Activated CD4-positive, alpha-beta memory T cell treated with anti-CD3 and anti-CD28 coated beads for 36 hours (primary cell): ENCODE measurements at places on chromosomes 7 and 10. TPM values are rescaled to one million over a fixed set of nuclear protein-coding genes. Genes with fewer than 3 reads are reported as not detected.
A peak's percentile ranks its signal among the peaks of the same experiment; 100 is the strongest.

GRCh38 chr7:78489476-78490240 is 691.1 kb downstream of the PHTF2 start:
- no peaks in the 10 kb centered on the region for H3K36me3 ChIP-seq
- H3K27me3 ChIP-seq: no peaks in the 10 kb centered on the region
- no peak overlapping the region for H3K4me3 ChIP-seq
- DNase-seq: no peak
- no peak overlapping the region for H3K27ac ChIP-seq

DNA sequence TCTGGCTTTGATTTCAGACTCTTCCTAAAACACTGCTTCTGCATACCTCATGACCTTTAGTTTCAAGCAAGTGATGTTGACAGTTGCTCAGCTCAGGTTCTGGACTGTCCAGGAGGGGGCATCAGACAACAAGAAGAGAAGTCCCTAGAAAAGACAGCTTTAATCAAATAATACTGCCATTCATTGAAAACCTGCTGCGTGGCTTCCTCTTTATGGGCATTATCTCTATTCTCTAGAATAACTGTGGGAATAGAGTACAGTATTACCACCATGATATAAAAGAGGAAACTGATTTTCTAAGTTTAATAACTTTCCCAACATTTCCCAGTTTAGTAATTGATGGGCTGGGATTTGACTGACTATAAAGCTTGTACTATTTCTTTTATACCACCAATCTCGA is 170.4 kb downstream of the SNX13 start:
- DNase-seq: peak; percentile 65
- peaks cover 5% of the 10 kb centered on the region for H3K4me1 ChIP-seq
- no peak overlapping the region for H3K4me3 ChIP-seq
- H3K36me3 ChIP-seq: no peaks in the 10 kb centered on the region
- no peaks in the 10 kb centered on the region for H3K27me3 ChIP-seq

- H3K27ac ChIP-seq: no peak overlapping the region
- DNase-seq: no peak
- no peaks in the 10 kb centered on the region for H3K4me1 ChIP-seq
- no peak overlapping the region for H3K4me3 ChIP-seq
Measured at GRCh38 chr10:49448924-49449323, 53.0 kb upstream of the DRGX start.

DNA sequence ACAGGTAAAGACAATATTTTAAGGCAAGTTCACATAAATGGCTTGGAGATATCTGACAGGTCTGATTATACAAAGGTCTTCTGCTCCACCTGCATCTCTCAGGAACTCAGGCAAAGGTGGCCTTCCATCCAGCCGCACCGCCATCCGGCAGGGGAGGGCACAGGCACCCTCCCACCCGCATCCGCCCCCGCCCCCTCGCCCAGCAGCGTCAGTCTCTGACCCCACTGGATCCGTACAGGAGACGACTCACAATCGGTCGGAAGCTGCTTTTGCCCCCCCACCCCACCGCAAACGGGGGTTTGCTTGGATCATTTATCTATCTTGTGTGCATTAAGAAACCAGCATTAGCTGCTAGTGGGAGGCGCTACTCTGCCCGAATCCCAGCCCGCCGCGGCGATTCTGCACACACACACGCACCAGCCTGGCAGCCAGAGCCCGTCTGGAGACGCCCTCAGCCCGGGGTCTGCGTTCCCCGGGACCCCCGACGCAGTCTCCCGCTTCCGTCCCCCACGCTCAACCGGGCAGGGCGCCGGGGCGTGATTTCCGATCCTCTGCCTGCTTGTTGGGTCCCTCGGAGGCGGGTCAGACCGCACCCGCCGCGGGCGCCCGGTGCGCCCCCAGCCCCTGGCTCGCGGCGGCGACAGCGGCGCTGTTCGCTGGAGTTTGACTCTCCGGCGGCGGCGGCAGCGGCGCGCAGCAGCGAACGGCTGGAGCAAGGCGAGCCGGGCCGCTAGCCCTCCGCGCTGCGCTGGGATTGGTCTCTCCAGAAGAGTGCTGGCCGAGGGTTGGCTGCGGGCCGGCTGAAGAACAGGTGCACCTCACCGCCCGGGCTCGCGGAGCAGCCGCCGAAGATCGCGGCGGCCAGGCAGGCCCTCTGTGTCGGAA is 820 bp upstream of the NRG3 start:
- H3K27ac ChIP-seq: no peak overlapping the region
- H3K36me3 ChIP-seq: no peaks in the 10 kb centered on the region
- H3K4me3 ChIP-seq: no peak overlapping the region
- no peak for DNase-seq
- peaks cover 4% of the 10 kb centered on the region for H3K4me1 ChIP-seq

GRCh38 chr10:133295426-133296320 is 13.0 kb downstream of the TUBGCP2 start:
- peaks cover 11% of the 10 kb centered on the region for H3K4me1 ChIP-seq
- no peak overlapping the region for H3K27ac ChIP-seq
- no peaks in the 10 kb centered on the region for H3K27me3 ChIP-seq
- peaks cover 47% of the 10 kb centered on the region for H3K36me3 ChIP-seq
- no peak overlapping the region for H3K4me3 ChIP-seq
- no peak for DNase-seq

- no peak for DNase-seq
- no peak overlapping the region for H3K4me3 ChIP-seq
- H3K27ac ChIP-seq: no peak overlapping the region
- no peaks in the 10 kb centered on the region for H3K36me3 ChIP-seq
Measured at GRCh38 chr10:132422903-132423825, 26.2 kb downstream of the PWWP2B start.

GRCh38 chr7:120856621-120857352 is 1.2 kb downstream of the TSPAN12 start:
- H3K4me1 ChIP-seq: peaks cover 9% of the 10 kb centered on the region
- DNase-seq: peak; percentile 14
- peak overlapping the region; percentile 70 for H3K4me3 ChIP-seq
- no peaks in the 10 kb centered on the region for H3K36me3 ChIP-seq

The INA gene
- total RNA-seq: 0.15 TPM
